ENCODE measurements at places on chromosomes 3 and 15.

DNA sequence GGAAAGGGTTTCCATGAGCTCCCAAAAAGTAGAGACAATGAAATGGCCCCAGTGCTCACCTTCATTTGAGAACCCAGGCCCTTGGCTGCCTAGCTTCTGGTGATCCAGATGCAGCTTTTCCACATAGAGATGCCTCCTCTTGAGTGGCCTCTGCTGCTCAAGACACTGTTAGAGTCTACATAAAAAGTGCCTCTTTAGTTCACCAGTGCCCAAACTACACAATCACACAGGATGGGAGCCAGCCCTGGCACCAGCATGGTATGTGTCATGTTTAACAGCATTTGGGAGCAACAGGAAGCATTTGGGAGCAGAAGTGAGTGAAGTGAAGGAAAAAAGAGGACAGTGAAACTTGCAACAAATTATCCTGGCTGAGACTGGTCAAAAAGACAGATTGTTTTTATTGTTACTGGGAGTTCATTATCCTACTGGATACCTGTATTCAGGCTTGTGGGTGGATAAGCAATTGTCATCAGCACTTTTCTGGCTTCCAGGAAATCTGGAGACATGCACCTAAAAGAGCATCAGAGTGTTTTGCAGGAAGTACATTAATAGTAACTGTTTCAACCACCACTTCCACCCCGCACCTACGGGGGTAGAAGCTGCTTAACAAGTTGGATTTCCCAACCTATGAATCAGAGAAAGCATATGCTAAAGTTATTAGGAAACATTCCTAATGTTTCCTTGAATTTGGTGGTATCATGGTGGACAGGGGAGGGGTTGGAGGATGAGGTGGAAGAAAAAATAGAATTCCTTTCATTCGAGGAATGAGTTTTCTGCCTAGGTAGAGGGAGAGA lies 416.2 kb downstream of the IGSF11 start:
- H3K27me3 ChIP-seq = peaks cover 2% of the 10 kb centered on the region
- DNase-seq = no peak
- no peak overlapping the region for H3K27ac ChIP-seq
- H3K4me1 ChIP-seq = no peaks in the 10 kb centered on the region
- no peaks in the 10 kb centered on the region for H3K36me3 ChIP-seq
- H3K4me3 ChIP-seq = no peak overlapping the region

DNA sequence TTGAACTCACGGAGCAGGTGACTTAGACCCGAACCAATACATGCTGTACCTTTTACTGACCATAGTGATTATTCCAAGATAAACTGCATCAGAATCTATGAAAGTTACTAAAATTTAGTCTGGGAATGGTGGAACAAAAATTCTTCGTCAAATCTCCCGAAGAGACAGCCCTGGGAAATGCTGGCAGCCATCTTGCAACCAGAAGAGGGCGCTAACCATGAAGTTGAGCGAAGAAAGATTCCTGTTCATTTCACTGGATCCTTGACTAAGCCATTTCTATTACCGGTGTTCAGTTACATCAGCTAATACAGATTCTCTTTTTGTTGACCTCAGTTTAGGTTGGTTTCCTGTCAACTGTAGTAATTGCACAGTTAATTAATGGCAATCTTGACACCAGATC lies 199.6 kb downstream of the SLC9A9 start:
- DNase-seq = no peak
- H3K27ac ChIP-seq = no peak overlapping the region
- no peak overlapping the region for H3K4me3 ChIP-seq
- no peaks in the 10 kb centered on the region for H3K27me3 ChIP-seq
- no peaks in the 10 kb centered on the region for H3K36me3 ChIP-seq
- peaks cover 6% of the 10 kb centered on the region for H3K4me1 ChIP-seq

- H3K4me3 ChIP-seq = no peak overlapping the region
- DNase-seq = no peak
- H3K36me3 ChIP-seq = no peaks in the 10 kb centered on the region
- peaks cover 16% of the 10 kb centered on the region for H3K4me1 ChIP-seq
Observed at GRCh38 chr3:172464306-172464705, 16.1 kb upstream of the GHSR start.

DNA sequence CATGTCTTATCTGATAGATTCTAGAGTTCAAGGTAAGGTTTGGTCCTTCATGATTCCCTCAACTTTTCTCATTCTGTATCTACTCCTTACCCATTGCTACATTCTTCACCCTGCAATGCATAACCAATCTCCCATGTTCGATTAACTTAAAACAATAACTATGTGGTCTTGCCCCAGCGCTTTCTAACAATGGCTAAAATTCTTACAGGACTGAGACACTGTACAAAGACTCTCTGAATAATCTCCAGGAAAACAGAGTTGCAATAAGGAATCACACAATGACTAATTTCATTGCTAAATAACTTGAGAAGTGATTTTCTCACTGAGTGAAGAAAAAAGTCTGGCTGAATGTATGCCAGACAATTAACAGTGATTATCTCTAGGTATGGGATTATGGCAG lies 69.6 kb upstream of the FAM174B start:
- DNase-seq = no peak
- peaks cover 26% of the 10 kb centered on the region for H3K36me3 ChIP-seq
- no peaks in the 10 kb centered on the region for H3K4me1 ChIP-seq
- no peaks in the 10 kb centered on the region for H3K27me3 ChIP-seq
- no peak overlapping the region for H3K27ac ChIP-seq
- no peak overlapping the region for H3K4me3 ChIP-seq

GRCh38 chr3:131957511-131957910 lies 77.3 kb downstream of the CPNE4 start:
- H3K27me3 ChIP-seq = no peaks in the 10 kb centered on the region
- no peak for DNase-seq
- H3K4me3 ChIP-seq = no peak overlapping the region
- no peaks in the 10 kb centered on the region for H3K36me3 ChIP-seq
- no peak overlapping the region for H3K27ac ChIP-seq

DNA sequence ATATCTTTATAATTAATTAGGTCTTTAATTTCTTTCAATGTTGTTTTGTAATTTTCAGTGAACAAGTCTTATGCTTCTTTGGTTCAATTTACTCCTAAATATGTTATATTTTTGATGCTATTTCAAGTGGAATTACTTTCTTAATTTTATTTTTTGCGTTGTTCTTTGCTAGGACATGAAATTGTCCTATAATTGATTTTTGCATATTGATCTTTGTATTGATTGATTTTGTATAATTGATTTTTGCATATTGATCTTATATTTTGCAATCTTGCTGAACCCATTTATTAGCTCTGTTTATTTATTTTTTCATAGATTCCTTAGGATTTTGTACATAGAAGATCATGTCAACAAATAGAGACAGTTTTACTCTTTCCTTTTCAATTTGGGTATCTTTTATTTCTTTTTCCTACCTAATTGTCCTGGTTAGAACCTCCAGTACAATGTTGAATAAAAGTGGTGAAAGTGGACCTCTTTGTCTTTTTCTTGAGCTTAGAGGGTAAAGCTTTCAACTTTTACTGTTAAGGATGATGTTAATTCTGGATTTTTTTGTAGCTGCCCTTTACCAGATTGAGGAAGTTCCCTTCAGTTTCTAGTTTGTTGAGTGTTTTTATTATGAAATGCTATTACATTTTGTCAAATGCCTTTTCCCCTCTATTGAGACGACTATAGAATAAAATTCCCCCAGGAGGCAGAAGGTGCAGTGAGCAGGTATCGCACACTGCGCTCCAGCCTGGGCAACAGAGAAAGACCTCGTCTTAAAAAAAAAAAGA lies 36.8 kb upstream of the CCDC50 start:
- no peak overlapping the region for H3K4me3 ChIP-seq
- DNase-seq = no peak
- H3K27ac ChIP-seq = no peak overlapping the region
- no peaks in the 10 kb centered on the region for H3K36me3 ChIP-seq
- no peaks in the 10 kb centered on the region for H3K27me3 ChIP-seq
- H3K4me1 ChIP-seq = no peaks in the 10 kb centered on the region

GRCh38 chr15:80265021-80265420 lies 13.0 kb upstream of the CTXND1 start:
- no peak overlapping the region for H3K4me3 ChIP-seq
- peaks cover 84% of the 10 kb centered on the region for H3K27me3 ChIP-seq
- H3K4me1 ChIP-seq = no peaks in the 10 kb centered on the region
- H3K27ac ChIP-seq = no peak overlapping the region
- no peak for DNase-seq

GRCh38 chr3:36663666-36664291 lies 100.6 kb downstream of the DCLK3 start:
- H3K27me3 ChIP-seq = peaks cover 58% of the 10 kb centered on the region
- no peak overlapping the region for H3K4me3 ChIP-seq
- peaks cover 10% of the 10 kb centered on the region for H3K4me1 ChIP-seq
- H3K36me3 ChIP-seq = no peaks in the 10 kb centered on the region
- no peak overlapping the region for H3K27ac ChIP-seq

DNA sequence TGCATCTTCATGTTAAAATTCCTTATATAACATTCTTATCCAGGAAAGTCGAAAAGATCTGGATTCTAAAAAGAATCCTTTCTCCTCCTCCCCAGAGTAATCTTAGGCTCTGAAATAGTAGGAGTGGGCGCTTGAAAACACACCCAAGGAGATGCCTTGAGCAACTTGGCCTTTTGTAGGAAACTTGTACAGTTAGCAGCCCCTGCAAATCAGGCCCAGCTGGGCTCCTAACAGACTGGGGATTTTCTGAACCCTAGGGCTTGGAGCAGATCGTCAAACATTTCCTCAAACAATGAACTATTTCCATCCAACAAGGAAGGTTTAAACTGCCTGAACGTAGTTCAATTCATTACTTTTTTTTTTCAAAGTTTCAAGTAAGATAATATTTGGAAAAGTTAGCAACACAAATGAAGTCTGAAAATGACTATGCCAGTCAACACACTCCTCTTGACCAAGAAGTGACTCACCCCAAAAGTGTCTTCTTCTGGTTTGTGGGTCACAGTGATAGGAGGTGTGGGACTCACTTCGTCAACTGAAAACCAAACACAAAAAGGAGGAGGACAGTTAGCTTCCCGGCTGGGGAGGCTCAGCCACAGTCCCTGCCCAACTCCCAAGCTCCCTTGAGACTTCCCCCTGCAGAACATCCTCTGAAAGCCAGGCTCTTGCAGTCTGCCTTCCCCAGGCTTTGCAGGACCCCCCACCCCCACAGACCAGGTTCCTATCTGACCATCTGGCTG lies 129.7 kb downstream of the NTRK3 start:
- no peaks in the 10 kb centered on the region for H3K4me1 ChIP-seq
- DNase-seq = no peak
- no peak overlapping the region for H3K4me3 ChIP-seq
- H3K27me3 ChIP-seq = peaks cover 64% of the 10 kb centered on the region
- no peaks in the 10 kb centered on the region for H3K36me3 ChIP-seq
- no peak overlapping the region for H3K27ac ChIP-seq

DNA sequence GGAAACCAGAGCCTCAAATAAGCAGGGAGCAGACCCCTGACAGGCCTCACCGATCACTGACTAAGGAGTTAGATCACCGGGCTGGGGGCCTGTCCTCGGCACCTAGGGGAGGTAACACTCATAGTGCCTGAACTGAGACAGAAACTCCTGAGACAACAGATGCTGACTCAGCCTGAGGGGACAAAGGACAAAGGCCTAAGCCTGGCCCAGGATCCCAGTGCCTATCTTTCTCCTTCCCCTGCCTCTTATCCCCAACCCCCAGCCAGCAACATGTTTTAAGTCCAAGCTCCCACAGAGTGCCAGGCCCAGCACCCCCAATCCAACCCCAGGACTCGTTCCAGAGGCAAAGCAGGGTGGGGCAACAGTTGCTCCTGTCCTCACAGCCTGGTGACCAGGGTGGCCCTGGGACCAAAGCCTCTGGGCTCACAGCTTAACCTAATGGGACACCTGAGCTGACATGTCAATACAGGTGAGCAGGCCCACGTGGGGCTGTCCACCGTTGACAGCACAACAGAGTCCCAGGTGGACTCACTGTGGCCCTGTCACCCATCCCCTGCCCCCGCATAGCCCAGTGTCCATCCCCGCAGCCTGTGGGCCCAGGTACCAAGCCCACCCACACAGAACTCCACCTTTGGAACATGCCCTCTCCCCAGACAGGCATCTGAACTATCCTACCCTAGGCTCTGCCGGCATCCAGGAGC lies 37.4 kb downstream of the ADCY5 start:
- no peak overlapping the region for H3K4me3 ChIP-seq
- DNase-seq = no peak
- no peaks in the 10 kb centered on the region for H3K36me3 ChIP-seq
- peaks cover 16% of the 10 kb centered on the region for H3K27me3 ChIP-seq
- peaks cover 49% of the 10 kb centered on the region for H3K4me1 ChIP-seq

- DNase-seq = no peak
- H3K27ac ChIP-seq = no peak overlapping the region
- no peak overlapping the region for H3K4me3 ChIP-seq
- no peaks in the 10 kb centered on the region for H3K4me1 ChIP-seq
- H3K27me3 ChIP-seq = peaks cover 17% of the 10 kb centered on the region
- H3K36me3 ChIP-seq = no peaks in the 10 kb centered on the region
Observed at GRCh38 chr3:43011638-43012037, 32.5 kb downstream of the GASK1A start.

DNA sequence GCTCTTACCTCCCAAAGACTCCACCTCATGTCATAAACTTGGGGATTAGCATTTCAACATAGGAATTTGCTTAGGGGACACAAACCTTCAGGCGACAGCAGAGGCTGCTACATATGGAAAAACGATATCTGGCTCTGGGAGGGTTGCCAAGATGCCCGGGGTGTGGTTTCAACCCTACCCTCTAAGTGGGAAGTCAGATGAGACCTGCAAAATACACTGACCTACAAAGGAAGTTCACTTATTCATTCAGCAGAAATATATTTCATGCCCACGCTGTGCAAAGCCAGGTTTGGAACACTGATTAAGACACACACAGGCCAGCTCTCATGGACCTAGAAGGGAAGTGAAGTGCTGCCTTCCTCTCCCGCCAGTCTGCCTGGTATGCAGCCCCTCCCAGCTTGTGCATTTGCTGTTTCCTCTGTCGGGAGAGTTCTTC lies 239.3 kb downstream of the FEZF2 start:
- H3K27me3 ChIP-seq = peaks cover 10% of the 10 kb centered on the region
- peaks cover 15% of the 10 kb centered on the region for H3K36me3 ChIP-seq
- H3K4me1 ChIP-seq = peaks cover 26% of the 10 kb centered on the region

DNA sequence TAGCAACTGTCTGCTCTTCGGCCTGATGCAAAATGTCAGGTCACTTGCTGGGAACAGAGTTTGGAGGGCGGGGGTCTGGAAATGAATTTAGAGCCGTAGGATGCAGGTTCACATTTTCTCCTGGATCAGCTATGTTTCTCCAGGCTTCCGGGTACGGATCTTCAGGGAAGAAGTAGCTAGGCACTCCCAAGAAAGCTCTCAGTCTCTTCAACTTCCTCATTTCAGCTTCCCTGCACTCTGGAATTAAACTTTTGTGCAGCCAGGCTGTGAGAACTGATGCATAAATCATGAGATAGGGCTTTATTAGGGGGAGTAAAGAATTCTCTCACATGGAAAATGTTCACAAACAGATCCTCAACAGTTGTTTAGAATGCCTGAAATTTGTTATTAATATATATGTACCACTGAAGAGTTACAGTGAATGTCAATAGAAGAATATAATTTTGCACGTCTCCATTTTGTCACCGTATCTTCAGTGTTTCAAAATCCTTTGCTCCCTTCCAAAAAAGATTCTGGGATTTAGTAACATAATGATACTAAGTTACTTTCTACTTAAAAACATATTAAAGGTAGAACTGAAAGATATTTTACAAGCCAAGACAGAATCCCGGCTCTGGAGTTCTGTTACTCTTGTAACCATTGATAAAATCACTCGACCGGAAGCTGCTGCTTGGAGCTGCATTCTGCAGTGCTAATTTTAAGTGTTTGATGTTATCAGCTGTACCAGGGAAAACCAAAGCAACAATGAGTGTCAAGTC lies 178.5 kb upstream of the P2RY1 start:
- peak overlapping the region; percentile 64 for H3K27ac ChIP-seq
- peaks cover 3% of the 10 kb centered on the region for H3K27me3 ChIP-seq
- DNase-seq = no peak

GRCh38 chr3:178669758-178670157 lies 133.5 kb downstream of the KCNMB2 start:
- peak overlapping the region; percentile 54 for H3K27ac ChIP-seq
- H3K4me3 ChIP-seq = no peak overlapping the region
- H3K4me1 ChIP-seq = peaks cover 47% of the 10 kb centered on the region
- no peak for DNase-seq
- no peaks in the 10 kb centered on the region for H3K36me3 ChIP-seq
- no peaks in the 10 kb centered on the region for H3K27me3 ChIP-seq
